AG04449 (cell line): ENCODE measurements at places on chromosomes 4 and X.
A peak's percentile ranks its signal among the peaks of the same experiment; 100 is the strongest.

DNA sequence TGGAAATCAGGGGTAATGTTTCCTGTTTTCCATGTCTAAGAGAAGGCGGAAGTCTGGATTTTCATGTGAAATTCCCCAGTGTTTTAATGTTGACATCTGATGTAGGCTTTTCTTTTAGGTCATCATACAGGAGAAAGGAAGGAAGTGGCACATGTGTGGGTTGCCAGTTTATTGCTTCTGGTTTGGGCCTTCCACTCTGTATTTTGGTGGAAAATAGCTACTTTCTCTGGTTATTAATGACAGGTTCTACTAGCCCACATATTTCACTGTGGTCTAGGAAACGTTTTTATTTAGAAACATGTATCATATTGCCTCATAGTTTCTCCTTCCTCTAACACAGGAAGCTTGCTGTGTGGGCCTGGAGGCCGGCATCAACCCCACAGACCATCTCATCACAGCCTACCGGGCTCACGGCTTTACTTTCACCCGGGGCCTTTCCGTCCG lies 7.2 kb downstream of the PDHA1 start:
- DNase-seq: no peak

DNA sequence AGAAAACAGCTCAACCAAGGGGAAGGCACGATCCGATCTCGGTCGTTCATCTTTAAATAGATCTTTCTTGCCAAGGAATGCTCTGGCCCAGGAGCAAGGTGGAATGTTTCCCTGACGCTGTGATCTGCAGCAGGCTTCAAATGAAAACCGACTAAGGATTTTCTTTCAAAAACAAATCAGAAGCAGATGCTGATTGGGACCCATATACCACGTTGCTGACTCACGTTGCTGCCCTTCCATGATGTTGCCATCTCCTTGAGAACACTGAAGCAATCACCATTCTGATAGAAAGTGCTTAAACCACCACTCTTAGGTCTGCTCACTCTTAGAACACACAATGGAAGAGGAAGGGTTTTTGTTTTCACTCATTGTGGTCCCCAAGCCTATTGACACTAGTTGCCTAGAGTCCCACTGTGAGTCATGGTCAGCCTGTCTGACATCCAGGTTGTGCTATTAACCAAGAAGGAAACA lies 26.1 kb downstream of the LAMTOR3 start:
- no peak for DNase-seq

GRCh38 chrX:111244235-111244750 lies 26.0 kb downstream of the CAPN6 start:
- DNase-seq: no peak

DNA sequence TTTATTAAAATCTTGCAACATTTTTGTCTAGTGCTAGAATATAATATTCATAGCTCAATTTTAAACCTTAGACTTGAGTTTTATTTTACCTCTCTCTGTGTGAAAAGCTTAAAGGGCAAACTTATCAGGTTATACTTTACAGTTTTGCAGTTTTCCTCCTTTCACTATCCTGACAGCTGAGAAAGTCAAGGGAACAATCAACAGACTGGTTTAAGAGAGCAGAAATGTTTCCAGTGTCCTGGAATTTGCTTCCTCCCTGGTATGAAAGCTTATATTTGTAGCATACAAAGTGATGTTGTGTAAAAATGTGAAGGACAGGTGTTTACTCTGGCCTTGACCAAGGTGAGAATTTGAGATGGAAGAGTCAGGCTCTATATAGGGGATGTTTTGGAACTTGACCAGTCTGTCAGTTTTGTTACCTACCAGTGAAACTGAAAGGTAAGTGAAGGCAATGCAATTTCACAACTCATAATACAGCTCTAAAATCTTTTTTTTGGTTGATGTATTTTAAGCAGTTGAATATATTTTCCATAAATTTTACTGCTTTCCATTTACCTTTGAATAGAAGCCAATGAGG lies 64.6 kb downstream of the FHIP1A start:
- DNase-seq: no peak

- DNase-seq: no peak
These were observed 58.0 kb downstream of the SLC2A9 start for GRCh38 chr4:9963328-9963727.

GRCh38 chrX:124098089-124098488 lies 136.6 kb downstream of the STAG2 start:
- DNase-seq: no peak

GRCh38 chr4:5386921-5387320 lies 321.4 kb downstream of the EVC2 start:
- DNase-seq: no peak

DNA sequence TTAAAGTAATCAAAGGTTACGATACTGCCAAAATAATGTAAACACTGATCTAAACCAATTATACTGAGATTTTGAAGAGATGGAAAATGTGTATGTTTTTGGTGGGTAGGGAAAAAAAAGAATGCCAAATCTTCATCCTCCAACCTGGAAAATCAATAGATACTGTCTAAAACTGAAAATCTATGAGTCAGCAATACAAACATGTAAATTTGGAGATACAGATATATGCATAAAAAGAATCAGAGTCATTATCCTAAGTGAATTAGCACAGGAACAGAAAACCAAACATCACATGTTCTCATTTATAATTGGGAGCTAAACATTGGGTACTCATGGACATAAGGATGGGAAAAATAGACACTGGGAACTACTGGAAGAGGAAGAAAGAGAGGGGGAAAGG lies 197.4 kb upstream of the TRPC5 start:
- DNase-seq: no peak

DNA sequence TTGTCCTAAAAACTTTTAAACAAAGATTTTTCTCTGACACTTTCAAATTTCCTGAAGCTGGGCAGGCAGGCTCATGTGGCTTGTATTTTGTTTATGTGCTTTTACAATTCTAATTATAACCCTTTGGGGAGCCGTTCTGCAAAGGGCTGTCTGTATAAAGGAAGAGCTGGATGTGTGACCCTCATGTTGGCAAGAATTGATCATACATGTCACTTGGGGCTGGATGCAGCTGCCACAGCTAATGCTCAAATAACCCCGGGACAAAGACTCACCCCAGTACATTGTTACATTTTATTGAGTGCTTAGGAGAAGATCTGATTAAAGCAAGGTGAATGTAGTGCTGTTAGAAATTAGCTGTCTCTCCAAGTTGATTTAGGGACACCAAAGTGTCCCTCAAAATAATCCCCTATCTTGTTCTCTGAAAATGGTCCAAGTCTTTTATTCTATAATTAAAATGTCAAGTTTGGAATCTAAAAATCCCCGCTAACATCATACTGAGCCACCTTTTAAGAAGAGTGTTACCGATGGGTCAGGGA lies 13.0 kb upstream of the DAPP1 start:
- DNase-seq: no peak

DNA sequence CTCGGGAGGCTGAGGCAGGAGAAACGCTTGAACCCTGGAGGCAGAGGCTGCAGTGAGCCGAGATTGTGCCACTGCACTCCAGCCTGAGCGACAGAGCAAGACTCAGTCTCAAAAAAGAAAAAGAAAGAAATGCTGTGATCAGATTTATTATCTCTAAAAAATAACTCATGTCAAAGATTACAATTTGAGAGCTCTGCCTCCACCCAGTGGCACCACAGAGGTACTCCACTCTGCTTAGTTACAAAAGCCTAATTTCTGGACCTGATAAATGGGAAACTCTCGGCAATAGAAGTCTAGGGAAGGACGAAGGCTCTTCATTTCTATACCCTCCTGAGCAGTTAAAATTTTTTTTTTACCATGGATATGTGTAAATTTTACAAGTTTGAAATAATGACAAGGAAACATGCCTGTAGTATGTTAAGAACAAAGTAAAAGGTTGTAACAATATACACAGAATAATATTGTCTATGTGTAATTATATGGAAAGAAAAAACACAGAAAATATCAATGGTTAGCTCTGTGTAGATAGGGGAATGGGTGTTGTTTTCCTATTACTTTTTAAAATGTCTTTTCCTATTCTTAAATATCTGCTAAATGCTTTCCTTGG lies 149.8 kb downstream of the STIM2 start:
- no peak for DNase-seq

- DNase-seq: no peak
These were observed 17.1 kb upstream of the SLC7A11 start for GRCh38 chr4:138259271-138259670.

DNA sequence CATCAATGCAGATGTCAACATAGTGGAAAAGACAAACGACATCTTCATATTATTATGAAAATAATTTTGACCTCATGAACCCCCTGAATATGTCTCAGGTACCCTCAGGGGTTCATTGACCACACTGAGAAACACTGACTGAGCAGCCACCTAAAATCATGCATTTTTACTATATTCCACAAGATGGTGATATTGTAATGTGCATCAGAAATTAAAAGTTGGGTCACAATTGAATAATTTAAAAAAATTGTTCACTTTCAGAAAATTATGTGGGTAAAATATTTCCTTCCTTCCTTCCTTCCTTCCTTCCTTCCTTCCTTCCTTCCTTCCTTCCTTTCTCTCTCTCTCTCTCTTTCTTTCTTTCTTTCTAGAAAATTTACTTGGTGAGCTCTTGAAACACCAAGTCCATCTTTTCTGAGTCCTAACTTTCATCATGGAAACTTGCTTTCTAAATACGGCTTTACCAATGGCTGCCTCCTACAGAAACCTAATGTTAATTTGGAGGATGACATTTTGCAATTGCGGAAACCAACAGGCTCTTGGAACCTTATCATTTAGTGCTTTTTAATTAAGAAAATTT lies 103.6 kb downstream of the RTL3 start:
- no peak for DNase-seq

GRCh38 chr4:83389037-83389720 lies 54.5 kb upstream of the HPSE start:
- no peak for DNase-seq

GRCh38 chrX:2391869-2392606 lies 108.7 kb downstream of the DHRSX start:
- DNase-seq: peak; percentile 14

DNA sequence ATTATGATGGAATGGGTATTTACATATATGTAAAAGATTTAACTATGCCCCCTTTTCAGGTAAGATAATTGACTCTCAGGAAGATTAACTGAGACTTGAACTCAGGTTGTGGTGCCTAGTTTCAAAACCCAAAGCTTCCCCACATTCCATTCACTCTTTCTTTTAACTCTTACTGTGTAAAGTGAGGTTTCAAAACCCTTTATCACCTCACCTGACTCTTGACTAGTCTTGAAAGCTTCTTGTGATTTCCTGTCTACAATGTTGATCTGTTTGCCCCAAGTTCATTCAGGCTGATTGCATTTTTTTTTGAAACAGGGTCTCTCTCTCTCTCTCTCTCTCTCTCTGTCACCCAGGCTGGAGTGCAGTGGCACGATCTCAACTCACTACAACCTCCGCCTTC lies 40.5 kb upstream of the RAPGEF2 start:
- DNase-seq: no peak

DNA sequence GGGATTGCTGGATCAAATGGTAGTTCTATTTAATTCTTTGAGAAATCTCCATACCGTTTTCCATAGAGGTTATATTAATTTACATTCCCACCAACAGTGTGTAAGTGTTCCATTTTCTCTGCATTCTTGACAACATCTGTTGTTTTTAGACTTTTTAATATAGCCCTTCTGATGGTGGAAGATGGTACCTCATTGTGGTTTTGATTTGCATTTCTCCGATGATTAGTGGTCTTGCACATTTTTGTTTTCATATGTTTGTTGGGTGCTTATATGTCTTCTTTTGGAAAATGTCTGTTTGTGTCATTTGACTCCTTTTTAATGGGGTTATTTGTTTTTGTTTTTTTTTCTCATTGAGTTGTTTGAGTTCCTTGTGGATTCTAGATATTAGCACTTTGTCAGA lies 75.3 kb upstream of the PUDP start:
- no peak for DNase-seq

DNA sequence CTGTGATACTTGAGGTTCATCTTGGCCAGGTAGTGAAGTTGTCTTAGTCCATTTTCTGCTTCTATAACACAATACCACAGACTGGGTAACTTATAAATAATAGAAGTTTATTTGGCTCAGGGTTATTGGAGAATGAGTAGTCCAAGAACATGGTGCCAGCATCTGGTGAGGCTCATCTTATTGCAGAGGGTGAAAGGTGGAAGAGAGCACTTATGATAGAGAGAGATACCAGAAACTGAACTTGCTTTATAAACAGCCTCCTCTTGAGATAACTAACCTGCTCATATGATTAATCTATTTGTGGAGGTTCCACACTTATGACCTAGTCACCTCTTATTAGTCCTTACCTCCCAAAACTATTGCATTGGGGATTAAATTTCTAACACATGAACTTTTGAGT lies 1.6 kb downstream of the C4orf51 start:
- DNase-seq: no peak

- no peak for DNase-seq
These were observed 84.8 kb upstream of the PAQR3 start for GRCh38 chr4:79023799-79024770.

DNA sequence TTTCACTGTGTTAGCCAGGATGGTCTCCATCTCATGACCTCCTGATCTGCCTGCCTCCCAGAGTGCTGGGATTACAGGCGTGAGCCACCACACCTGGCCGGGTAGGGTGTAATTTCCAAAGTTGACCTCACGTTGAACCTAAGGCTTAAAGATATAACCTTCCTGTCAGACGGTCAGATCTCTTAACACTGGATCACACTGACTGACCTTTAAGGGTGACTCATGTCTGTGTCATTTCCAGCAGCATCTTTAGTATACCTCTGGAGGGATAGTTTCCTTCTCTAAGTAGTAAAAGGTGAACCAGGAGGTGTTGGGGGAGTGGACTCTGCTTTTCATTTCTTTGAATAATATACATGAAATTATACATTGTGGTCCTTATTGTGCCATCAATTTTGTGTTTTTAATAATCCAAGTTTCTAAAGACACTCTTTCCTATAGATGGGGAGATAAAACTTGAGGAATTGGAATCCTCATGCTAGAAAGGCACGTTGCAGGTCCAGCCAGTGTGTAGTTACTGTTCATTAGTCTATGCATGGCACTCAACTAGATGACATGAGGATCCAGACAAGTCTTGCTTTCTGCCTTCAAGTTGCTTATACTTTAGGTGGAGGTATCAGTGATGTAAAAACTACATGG lies 45.7 kb downstream of the ARHGAP10 start:
- no peak for DNase-seq

- DNase-seq: no peak
These were observed 187.0 kb downstream of the AASDH start for GRCh38 chr4:56200275-56200674.

DNA sequence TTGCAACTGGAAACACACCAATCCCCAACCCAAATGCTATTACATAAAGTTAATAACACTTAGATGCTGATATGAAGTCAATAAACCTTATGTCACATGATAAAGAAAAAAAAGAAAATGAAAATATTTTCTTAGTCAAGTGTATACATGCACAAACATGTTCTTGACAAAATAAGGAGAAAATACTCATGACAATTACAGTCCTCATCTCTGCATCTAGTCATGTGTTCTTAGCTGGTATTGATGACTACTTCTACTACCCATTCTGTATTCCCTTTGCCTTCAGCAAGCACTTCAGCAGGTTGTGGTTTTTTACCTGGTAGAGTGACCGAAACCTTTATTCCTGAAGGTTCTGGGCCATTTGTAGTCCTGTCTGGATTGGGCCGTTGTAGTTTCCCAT lies 24.9 kb downstream of the CXCL8 start:
- no peak for DNase-seq
